ENCODE measurements at places on chromosomes 4 and X. TPM values are rescaled to one million over a fixed set of nuclear protein-coding genes. Genes with fewer than 3 reads are reported as not detected.
A peak's percentile ranks its signal among the peaks of the same experiment; 100 is the strongest.

Gene EPGN
- not detected for total RNA-seq

- no peak for DNase-seq
Measured at GRCh38 chrX:18945483-18945882, 38.4 kb downstream of the PHKA2 start.

DNA sequence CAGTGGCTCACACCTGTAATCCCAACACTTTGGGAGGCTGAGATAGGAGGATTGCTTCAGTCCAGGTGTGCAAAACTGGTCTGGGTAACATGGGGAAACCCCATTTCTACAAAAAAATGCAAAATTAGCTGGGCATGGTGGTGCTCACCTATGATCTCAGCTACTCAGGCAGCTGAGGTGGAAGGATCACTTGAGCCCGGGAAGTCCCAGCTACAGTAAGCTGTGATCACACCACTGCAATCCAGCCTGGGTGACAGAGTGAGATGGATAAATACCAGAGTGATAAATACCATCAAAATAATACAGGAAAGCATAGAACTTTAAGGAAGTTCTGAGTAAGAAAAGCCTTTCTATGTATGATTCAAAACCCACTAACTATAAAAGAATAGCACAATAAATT is 52.8 kb downstream of the LRBA start:
- DNase-seq, result peak; percentile 29

Gene NWD2
- not detected for total RNA-seq

Gene ODAPH
- not detected for total RNA-seq

GRCh38 chr4:128862608-128863311 is 53.3 kb downstream of the JADE1 start:
- peak; percentile 48 for DNase-seq

- DNase-seq, result no peak
Measured at GRCh38 chr4:119525771-119526712, 102.6 kb downstream of the PDE5A start.

Measured in activated T-cell treated with anti-CD3 and anti-CD28 coated beads, Interleukin-2, amount 50 U/mL, for 72 hours (primary cell).